Right kidney (tissue), 9 donors: ENCODE measurements at places on chromosomes 6 and 20.

DNA sequence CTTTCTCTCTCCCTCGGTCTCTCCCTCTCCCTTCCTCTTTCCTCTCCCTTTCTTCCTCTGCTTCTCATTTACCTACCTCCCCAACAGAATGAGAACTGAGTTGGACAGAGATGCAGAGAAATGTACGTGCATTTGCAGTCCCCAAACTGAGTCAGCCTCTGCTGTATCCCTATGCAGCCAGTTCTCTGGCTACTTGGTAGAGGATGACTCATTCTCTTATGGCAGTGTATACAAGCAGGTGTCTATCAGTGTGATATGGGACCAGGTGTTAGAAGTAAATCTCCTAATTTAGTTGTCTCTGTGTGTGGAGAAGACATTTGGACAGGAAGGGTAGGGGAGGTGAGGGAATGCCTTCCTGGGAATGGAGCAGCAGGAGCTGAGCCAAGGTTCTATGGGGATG lies 470.8 kb downstream of the CD109 start:
- DNase-seq: no peak

DNA sequence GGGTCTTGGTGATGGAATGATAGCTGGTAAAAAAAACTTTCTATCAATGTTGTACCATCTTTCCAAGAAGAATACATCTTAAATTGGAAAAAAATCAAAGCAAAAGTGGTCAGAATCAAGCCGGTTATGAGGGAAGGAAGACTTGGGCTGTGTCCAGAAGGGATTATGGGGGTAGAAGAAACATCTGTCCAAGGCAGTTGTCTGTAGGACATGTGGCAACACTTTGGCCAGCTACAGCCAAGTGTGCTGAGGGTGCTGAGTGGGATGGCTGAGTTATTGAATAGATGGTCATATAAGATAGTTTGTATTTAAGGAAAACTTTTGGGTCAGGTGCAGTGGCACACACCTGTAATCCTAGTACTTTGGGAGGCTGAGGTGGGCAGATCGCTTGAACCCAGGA lies 38.4 kb downstream of the INSM1 start:
- DNase-seq: no peak

DNA sequence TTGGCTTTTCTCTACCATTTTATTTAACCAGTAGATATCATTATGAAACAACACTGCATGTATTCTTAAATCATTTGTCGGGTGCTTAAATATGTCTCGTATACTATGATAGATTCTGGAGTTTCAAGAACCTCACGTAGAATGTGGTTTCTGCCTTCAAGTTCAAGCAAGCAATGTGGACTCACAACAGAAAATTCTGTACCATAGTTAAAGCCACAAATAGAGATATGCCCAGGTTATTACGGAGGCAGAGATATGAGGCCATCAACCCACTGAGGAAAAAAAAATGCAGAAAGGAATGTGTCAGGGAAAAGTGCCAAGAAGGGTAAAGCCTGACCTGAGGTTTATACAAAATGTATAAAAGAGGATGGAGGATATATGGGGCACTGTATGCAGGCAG lies 109.9 kb downstream of the GFRAL start:
- DNase-seq: no peak

GRCh38 chr6:38262609-38263008 lies 377.1 kb downstream of the BTBD9 start:
- DNase-seq: no peak

DNA sequence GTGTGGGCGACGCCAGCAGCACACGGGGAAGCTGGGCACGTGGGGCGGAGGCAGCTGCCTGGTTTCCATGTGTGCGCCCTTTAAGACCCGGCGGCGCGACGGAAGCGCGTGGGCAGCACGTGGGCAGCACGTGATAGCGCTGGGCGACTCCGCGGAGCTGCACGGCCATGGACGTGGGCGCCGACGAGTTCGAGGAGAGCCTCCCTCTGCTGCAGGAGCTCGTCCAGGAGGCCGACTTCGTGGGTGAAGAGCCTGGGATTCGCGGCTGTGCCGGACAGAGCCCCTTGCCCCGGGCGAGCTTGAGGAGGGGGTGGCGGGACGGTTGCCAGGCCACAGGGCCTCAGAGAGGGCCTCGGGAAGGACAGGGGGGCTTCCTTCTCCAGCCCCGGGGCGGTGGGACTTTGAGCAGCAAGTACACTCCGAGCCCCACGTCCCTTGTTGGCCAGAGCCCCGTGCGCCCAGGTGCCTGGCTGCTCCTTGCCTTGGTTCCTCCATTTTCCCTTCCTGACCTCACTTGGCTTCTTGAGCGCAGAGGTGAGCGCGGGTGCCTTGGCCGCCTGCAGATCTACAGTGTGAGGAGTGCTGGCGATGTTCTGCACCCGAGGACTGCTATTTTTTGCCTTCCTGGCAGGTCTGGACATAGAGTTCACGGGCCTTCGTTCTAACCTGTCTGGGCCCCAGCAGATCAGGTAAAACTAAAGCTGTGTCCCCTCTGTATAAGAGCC lies at the start of gene PNLDC1:
PNLDC1 (plus strand) TSS at position 136 of the 725 bp plus-strand sequence; CDS start at position 168, 32 bp downstream.
- DNase-seq: no peak

- no peak for DNase-seq
Measured at GRCh38 chr6:150895928-150896632, 30.6 kb downstream of the MTHFD1L start.

- DNase-seq: no peak
Measured at GRCh38 chr6:25913741-25914140, 16.8 kb downstream of the SLC17A2 start.

- DNase-seq: peak; percentile 24
Measured at GRCh38 chr6:100116411-100117194, 122.6 kb upstream of the MCHR2 start.

GRCh38 chr6:16901782-16902181 lies 140.5 kb upstream of the ATXN1 start:
- no peak for DNase-seq

DNA sequence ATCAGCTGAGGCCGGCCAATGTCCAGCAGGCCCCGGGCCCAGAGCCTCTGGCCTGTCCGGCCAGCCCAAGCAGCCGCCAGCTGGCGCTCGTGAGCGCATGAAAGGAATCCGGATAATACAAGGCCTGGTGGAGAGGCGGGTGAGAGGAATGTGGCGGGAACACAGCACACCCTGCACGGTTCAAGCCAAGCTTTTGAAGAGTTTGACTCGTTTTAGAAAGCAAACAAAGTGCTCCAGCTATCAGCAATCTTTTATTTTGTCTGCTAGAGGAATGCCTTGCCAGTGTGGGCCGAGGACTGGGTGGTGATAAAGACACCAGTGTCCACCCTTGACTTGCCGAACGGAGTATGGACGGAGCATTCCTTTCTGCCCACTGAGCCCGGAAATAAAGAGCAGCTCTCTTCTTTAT lies 9.3 kb upstream of the NEDD9 start:
- no peak for DNase-seq
